ENCODE measurements at places on chromosomes 7 and 10.

GRCh38 chr7:24709051-24709450, 48.2 kb downstream of the GSDME start:
- no peak for DNase-seq

GRCh38 chr10:71042699-71043098, 154.3 kb upstream of the PCBD1 start:
- no peak for DNase-seq

GRCh38 chr10:126014309-126014708, 117.9 kb downstream of the FANK1 start:
- DNase-seq: no peak

GRCh38 chr7:21542891-21543527, at the start of gene DNAH11:
DNAH11 (plus strand) TSS chr7:21543039; CDS start chr7:21543246, 207 bp downstream.
- DNase-seq: peak; percentile 41

DNA sequence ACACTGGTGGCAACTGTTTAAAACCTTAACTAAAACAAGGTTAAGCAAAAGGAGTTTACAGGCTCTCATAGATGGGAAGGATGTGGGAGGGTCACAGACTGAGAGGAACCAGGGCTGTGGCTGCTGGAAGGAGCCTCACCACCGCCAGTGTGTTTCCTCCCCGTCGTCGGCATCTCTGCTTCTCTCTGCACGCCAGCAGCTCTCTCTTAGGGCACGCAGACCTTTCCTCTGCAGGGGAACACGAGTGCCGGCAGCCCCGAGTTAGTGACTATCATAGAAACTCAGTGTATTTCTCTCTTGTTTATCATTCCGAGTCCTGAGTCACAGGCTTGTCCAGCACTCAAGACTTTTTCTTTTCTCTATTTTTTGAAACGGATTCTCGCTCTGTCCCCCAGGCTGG, 8.1 kb upstream of the SH2D4B start:
- DNase-seq: peak; percentile 86

DNA sequence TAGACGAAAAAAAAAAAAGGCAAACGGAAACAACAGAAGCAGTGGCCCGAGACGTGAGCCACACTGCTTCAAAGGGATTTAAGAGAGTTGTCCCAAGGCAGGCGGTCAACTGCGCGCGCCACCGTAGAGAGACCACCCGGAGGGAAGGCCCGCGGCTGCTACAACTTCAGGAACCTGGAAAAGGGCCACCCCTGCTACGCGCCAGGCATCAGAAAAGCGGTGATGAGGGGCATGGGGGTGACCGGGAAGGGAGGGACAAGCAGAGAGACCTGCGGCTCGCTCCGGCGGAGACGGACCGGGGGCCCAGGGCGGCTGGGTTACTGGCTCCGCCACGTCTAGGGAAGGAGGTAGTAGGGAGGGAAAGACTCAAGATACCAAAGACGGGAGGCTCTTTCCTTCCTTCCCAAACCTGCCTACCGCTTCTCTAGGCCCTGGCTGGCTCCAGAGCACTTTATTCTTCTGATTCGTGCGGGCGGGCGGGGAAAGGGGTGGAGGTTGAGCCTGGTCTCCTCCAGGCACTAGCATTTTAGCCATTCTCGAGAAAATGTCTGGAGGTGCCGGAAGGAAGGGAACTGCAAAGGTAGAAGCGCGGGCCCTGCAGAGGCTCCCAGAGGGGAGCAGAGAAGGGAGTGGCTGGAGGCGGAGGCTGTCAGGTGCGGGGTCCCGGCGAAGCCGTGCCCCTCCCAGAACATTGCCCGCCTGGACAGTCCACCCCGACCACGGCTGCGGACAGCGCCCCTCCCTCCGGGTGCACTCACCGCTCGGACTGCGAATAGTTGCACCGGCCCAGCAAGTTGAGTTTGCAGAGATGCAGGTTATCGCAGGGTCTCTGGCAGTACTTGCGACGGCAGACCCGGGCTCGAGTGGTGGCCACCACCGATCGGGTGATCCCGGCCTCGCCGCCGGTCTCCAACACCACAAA, 993 bp downstream of the ZC3HAV1 start:
- no peak for DNase-seq

DNA sequence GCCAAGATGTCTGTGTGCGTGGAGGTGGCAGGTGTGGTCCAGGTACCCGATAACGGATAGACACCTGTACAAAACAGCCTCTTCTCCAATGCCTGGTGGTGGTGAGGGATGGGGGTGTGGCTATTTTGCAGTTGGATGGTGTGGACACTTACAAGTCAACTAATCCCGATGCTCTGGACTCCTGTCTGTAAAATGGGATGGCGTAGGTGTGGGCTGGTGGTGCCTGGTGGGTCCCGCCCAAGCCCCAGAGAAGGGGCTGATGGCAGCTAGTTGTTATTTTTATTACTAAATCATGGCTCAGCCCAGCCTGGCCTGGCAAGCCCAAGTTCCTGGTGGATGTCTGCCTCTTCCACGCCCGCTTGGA, 22.3 kb downstream of the GTF2IRD1 start:
- DNase-seq: no peak

- DNase-seq: no peak
These were observed 5.1 kb upstream of the PLEKHS1 start for GRCh38 chr10:113746217-113746957.

DNA sequence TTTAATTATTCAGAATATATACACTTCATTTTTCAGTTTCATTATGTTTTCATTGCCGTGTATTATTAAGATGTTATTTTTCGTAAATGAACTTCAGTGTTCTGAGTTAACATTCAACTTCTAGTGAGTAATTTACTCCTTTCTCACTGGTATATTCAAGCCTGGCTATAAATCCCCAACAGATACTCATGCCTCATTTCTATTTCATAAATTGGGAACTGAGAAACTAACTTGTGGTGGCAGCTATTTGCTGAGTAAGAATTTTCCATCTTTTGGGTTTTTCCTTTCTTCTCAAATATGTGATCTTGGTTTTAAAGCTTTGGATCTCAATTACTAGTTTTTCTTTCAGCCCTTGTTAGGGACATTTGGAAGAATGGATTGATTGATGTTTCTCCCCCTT, 281.1 kb downstream of the CDK14 start:
- DNase-seq: no peak

GRCh38 chr7:78752554-78752953, 700.9 kb downstream of the MAGI2 start:
- DNase-seq: no peak

DNA sequence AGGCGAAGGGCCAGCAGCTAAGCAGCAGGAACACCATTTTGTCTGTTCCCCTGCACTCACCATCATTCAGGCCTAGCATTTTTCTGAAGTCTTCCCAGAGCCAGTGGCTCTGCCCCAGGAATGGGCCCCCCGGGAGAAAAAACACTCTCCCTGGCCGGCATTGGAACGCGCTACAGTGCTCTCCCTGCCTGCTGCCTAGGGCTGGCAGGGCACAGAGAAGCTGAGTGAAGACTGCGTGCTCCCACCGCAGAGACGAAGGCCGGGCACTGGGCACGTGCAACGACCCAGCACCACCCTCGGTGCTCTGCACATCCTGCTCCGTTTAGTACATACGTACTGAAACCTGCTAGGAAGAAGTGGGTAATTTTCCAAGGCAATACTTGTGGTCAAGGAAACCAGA, 34.4 kb downstream of the HSPA12A start:
- DNase-seq: no peak

DNA sequence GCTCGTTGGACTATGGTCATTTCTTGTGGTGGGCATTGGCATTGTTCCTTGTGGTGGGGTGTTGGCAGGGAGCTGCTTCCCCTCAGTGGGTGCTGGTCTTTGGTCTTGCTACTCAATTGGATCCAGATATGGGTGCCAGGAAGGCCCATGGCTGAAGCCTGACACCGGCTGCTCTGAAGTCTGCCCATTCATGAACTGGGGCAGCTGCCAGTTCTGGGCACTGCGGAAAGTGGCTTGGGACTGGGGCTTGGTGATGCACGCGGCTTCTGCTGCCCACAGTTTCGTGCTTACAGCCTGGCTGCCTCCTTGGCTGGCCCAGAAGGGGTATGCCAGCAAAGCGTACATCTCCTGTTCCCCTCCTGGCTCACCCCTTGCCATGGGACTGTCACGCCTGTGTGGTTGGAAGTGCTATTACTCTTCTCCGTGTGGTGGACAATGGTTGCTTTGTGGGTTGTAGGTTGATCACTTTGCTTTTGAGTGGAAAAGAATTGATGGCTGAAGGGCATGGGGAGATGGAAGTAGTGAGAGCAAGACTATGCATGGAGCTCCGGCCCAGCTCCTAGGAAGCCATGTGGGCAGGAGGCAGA, 54.7 kb downstream of the ADAMTS14 start:
- DNase-seq: no peak

DNA sequence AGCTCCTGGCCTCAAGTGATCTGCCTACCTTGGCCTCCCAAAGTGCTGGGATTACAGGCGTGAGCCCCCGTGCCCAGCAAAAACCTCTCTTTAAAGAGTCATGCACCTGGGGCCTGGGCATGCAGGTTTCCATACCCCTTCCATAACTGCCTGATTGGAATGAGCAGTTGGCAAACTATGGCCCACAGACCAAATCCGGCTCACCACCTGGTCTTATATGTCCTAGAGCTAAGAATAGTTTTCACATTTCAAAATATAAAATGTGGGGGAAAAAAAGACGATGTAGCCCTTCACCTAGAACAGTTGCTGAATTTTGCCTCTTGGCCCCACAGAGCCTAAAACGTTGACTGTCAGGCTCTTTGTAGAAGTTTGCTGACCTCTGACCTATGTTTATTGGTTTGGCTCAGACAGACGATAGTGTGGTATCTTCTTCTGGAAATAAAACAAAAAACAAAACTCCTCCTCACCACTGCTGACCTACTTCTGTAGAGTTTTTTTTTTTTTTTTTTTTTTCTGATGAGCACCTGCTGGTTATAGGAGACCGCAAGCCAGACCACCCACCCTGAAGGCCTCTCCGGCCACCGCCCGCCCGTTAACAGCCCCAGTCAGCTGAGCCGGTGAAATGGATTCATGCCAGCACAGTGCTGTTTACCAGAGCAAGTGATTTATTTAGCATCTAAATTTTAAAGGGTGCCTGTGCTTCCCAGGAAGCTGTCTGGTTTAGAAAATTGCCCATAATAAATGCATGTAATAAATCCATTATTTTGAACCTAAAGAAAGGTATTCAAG, 33.5 kb upstream of the SFRP5 start:
- no peak for DNase-seq

DNA sequence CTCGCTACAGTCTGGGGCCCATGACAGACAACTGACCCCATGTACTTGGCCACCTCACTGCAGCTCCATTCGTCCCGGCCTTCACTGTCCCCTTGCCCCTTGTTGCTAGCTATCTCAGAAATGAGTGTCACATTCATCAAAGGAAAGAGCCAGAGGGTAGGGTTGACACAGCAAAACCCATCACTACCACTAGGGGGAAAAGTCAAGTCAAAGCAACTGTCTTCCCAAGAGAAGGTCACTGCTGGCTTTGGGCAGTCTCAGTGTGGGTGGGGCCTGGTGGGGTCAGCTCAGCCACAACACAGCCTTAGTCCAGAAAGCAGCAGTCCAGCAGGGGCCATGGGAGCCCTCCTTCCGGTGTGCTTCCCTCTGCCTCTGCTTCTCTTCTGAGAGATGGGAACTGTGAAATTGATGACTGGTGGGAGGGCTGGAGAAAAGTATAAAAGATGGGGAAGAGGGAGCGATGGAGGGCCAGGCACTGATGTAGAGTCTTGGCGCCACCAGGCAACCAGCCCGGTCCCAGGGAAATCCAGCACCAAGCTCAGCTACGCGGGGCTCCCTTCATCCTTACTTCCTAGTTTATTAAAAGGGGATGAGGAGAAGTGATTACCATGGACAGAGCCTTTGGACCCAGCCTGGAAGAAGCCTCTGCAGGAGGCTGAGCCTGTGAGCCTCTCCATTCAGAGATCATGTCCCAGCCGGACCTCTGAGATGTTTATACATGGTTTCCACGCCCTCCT, 58.0 kb downstream of the PLXNA4 start:
- no peak for DNase-seq

DNA sequence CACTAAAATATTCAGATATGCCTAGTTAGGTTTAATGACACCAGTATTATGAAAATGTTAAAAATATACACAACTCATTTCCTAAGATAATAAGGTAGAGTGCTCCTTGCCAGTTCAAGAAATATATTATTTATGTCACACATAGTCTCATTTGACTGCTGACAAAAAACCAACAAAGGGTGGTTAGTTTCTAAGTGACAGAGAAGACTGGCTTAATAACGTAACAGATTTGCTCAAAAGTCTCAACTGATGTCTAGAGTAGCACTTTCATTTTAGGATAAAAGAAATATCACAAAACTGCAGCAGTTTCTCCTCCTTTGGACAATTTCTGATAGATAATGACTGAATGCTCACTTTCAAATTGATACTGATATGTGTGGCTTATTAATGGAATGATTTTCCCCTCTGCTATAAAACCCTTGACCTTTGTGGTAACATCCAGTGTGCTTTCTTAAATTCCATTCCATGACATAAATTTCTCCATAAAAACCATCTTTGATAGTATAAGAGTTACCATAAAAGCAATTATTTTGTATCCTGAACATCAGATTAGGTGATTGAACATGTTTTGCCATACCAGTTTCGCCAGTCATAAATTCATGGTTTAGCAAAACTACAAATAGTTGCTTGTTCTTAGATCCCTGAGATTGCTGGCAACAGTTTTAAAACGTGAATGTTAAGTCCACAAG, 94.2 kb downstream of the NRBF2 start:
- DNase-seq: no peak

GRCh38 chr7:33841031-33841430, 64.3 kb upstream of the BMPER start:
- DNase-seq: no peak

GRCh38 chr10:71964098-71964742, at the start of gene CHST3:
CHST3 (plus strand) TSS chr10:71964395; CDS start chr10:72005843, 41,448 bp downstream.
- DNase-seq: peak; percentile 32

DNA sequence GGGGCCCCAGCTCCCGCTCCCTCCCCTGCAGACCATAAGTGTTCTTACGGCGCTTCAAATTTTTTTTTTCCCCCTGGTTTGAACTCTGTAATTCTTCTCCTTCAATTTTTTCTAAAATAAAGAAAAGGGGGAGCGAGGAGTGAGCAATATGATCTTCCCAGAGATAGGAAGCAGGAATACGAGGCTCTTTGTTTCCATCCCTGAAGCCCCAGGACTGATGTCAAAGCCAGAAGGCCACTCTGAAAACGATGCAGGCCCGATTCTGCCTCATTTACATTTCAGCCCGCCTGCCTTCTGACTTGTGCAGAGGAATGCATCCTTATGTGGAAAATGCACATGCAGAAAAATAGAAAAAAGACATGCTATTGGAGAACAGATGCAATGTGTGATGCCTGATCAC, 401.5 kb upstream of the MKI67 start:
- no peak for DNase-seq
